ENCODE measurements at places on chromosomes 5 and 9. TPM values are rescaled to one million over a fixed set of nuclear protein-coding genes. Genes with fewer than 3 reads are reported as not detected.

MYOZ3 gene
- 0.54 TPM for total RNA-seq

SV2C gene
- not detected for total RNA-seq

SVEP1 gene
- 110 TPM for total RNA-seq

SPATA31E1 gene
- not detected for total RNA-seq

PCDHGB6 gene
- total RNA-seq = 2.1 TPM

CNTLN gene
- 4.2 TPM for total RNA-seq

CDH10 gene
- total RNA-seq = not detected

PCDHB2 gene
- total RNA-seq = 1.3 TPM

AIF1L gene
- not detected for total RNA-seq

IL9 gene
- total RNA-seq = not detected

SPINK13 gene
- total RNA-seq = not detected

ESM1 gene
- 16.4 TPM for total RNA-seq

ADAMTSL1 gene
- total RNA-seq = 10.0 TPM

HTR4 gene
- not detected for total RNA-seq

FANCG gene
- total RNA-seq = 10.4 TPM

CAAP1 gene
- 17.2 TPM for total RNA-seq

CCDC192 gene
- not detected for total RNA-seq

LURAP1L gene
- total RNA-seq = 7.6 TPM

PCDHAC1 gene
- not detected for total RNA-seq

GPR150 gene
- 0.54 TPM for total RNA-seq

HTR1A gene
- not detected for total RNA-seq

FYB1 gene
- not detected for total RNA-seq
